Karpas-422 (cell line): ENCODE measurements at places on chromosomes 12 and 14. TPM values are rescaled to one million over a fixed set of nuclear protein-coding genes. Genes with fewer than 3 reads are reported as not detected.
A peak's percentile ranks its signal among the peaks of the same experiment; 100 is the strongest.

GRCh38 chr12:79203058-79203647 is 338.6 kb downstream of the SYT1 start:
- DNase-seq = no peak

GRCh38 chr12:130916241-130916911 is 37.3 kb upstream of the ADGRD1 start:
- DNase-seq = peak; percentile 79

CLEC4E gene
- 1.4 TPM in 1 of 2 replicates, not detected in the other for total RNA-seq

MYH6 gene
- not detected in 2 replicates for total RNA-seq

GRCh38 chr12:27177706-27178105 is 66.4 kb upstream of the STK38L start:
- no peak for DNase-seq

PRKAB1 gene
- total RNA-seq = 28.1 and 32.7 TPM in 2 replicates

- no peak for DNase-seq
These were observed 45.7 kb upstream of the CPM start for GRCh38 chr12:68978678-68979077.

RBP5 gene
- not detected in 2 replicates for total RNA-seq

- peak; percentile 68 for DNase-seq
These were observed 624 bp downstream of the M6PR start for GRCh38 chr12:8948701-8949341.

CDH24 gene
- 0.34 and 1.0 TPM in 2 replicates for total RNA-seq

- no peak for DNase-seq
These were observed 54.7 kb downstream of the VRK1 start for GRCh38 chr14:96851694-96852381.

DNA sequence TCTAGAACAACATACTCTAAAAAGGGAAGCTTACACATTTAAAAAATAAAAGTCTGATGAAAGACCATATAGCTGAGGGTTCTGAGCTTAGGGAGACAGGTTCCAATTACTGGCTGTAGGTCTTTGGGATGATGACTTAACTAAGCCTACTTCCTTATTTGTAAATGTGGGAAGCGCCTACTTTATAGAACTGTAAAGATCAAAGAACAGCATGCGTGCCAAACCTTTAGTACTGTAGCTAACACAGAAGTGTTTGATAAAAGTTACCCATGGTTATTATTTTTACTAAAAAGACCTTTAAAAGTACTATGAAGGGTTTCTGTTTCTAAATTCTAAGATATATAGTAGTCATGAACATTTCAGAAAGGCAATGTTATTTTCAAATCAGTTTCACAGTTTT is 35.7 kb downstream of the STK38L start:
- DNase-seq = no peak

DNA sequence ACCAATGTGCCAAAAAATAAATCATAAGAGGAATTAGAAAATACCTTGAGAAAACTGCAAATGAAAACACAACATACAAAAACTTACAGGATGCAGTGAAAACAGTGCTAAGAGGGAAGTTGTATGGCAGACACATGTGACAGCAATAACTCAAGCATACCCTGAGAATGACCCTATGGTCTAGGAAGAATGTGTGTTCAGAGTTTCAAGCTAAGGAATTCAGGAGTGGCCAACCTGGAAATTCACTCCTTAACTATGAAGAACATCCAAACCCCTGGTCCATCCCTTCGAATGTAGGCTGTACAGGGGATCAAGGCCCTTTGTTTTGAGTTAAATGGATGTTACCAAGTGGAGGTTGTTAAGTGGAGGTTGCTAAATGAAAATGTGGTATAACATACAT is 16.7 kb upstream of the TTC9 start:
- DNase-seq = no peak

CLEC4D gene
- not detected in 2 replicates for total RNA-seq

GRCh38 chr14:106778986-106779385 is 1252.6 kb downstream of the TMEM121 start:
- no peak for DNase-seq

TRIM9 gene
- 0.63 and 1.7 TPM in 2 replicates for total RNA-seq

SDR9C7 gene
- not detected in 2 replicates for total RNA-seq

SPTB gene
- total RNA-seq = not detected in 2 replicates

SERPINA12 gene
- total RNA-seq = not detected in 2 replicates

GRCh38 chr12:111100003-111100402 is 179.6 kb upstream of the MYL2 start:
- DNase-seq = no peak

CMKLR1 gene
- total RNA-seq = not detected in 2 replicates

GRCh38 chr12:12265571-12266388 is 1.1 kb downstream of the LRP6 start:
- no peak for DNase-seq

PTPRB gene
- total RNA-seq = 0.07 TPM in 1 of 2 replicates, not detected in the other
